ENCODE measurements at places on chromosomes 12 and 14.
A peak's percentile ranks its signal among the peaks of the same experiment; 100 is the strongest.

GRCh38 chr12:45730348-45731189, 1.1 kb downstream of the ARID2 start:
- peak; percentile 71 for DNase-seq

GRCh38 chr14:96904201-96904600, 107.0 kb downstream of the VRK1 start:
- DNase-seq: no peak

DNA sequence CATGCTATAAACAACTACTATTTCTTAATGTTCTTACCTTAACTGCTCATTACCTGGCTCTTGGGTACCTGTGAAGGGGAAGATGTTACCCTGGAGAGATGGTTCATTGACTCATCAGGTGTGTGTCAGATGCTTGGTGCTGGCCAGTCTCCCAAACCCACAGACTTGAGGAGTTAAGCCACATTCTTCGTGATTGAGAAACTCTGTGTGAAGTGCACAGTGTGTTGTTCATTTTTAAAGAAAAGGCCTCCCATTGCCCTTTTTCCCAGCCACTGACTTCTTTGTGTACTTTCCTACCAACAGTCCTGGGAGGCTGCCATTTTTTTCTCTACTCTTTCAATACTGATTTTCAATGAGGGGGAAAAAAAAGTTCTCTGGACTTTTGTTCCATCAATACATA, 3.2 kb downstream of the MGST1 start:
- no peak for DNase-seq

DNA sequence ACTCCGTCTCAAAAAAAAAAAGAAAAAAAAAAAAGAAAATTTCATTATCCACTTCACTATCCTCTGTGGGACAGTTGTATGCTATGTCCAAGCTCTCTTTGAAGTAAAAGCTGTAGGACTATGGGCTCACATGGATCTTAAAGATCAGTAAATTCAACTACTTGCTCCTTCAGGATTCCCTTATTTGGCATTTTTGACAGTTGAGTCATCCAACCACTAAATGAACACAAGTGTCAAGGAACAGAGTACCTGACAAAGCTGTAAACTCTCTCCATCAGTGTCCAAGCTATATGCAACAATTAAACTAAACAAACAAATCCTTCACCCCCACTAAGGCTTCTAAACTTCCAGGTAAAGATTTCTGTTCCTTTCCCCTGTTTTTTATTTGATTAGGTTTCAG, 177.0 kb downstream of the CEP128 start:
- no peak for DNase-seq

DNA sequence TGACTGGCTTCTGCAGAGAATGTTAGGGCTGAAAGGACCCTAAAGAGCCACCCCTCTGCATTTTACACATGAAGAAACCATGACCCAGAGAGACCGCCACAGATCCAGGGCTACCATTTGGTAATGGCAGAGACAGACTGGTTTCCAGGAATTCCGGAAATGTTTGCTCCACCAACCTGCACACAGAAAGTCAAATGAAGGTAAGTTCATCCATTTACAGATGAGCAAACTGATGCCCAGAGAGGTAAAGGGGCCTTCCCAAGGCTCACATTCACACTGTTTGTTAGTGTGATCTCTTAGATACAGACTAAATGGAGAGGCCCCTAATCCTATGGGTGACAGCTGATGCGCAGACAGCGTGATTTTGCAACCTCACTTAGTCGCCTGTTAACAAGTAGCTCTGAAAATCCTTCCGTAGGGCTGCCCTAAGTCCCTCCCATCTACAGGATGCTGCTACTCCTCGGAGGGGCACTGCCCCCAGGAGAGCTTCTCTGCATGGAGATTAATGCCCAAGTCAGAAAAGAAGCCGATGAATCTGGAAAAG, 33.8 kb downstream of the ZFP36L1 start:
- DNase-seq: no peak

- DNase-seq: no peak
Measured at GRCh38 chr12:2477009-2477766, 317.6 kb upstream of the FKBP4 start.

DNA sequence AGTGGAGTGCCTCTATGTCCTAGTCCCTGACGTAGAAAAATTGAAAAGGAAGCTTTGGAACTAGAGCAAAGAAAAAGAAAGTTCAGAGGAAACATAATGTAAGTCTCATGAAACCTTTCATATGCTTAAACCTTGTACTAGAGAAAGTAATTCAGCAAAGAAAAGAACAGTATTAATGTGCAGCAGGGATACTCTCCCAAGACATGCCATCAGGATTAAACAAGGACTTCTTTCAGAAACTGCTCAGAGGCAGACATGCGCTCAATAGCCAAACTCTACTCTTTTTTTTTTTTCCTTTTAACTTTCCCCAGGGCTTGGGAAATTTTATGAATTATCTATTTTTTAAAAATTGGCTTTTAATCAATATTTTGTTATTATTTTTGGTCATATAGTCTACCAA, 7.1 kb upstream of the ASB8 start:
- no peak for DNase-seq

Measured in CD4-positive, alpha-beta memory T cell (primary cell).